H9 (cell line): ENCODE measurements at places on chromosomes 5 and 9. TPM values are rescaled to one million over a fixed set of nuclear protein-coding genes. Genes with fewer than 3 reads are reported as not detected.
A peak's percentile ranks its signal among the peaks of the same experiment; 100 is the strongest.

- DNase-seq = no peak
- H3K4me1 ChIP-seq = no peaks in the 10 kb centered on the region
- H3K4me3 ChIP-seq = no peak overlapping the region
- no peak overlapping the region for H3K27ac ChIP-seq
- no peaks in the 10 kb centered on the region for H3K27me3 ChIP-seq
These were observed 99.9 kb downstream of the KLF4 start for GRCh38 chr9:107389617-107390071.

GRCh38 chr9:83434254-83434653 lies 103.9 kb downstream of the FRMD3 start:
- no peaks in the 10 kb centered on the region for H3K27me3 ChIP-seq
- H3K27ac ChIP-seq = no peak overlapping the region
- peaks cover 3% of the 10 kb centered on the region; the same call in 1 of the 2 replicates for H3K4me1 ChIP-seq
- peaks cover 5% of the 10 kb centered on the region; the same call in 1 of the 2 replicates for H3K36me3 ChIP-seq
- DNase-seq = no peak

- H3K4me1 ChIP-seq = no peaks in the 10 kb centered on the region
- H3K27me3 ChIP-seq = no peaks in the 10 kb centered on the region
- H3K4me3 ChIP-seq = no peak overlapping the region
These were observed 601.3 kb downstream of the NR2F1-AS1 start for GRCh38 chr5:92979716-92980115.

GRCh38 chr5:79720096-79720495 lies 30.5 kb downstream of the CMYA5 start:
- no peak overlapping the region for H3K4me3 ChIP-seq
- no peaks in the 10 kb centered on the region; the same call in 1 of the 3 replicates for H3K36me3 ChIP-seq
- DNase-seq = no peak
- no peaks in the 10 kb centered on the region for H3K4me1 ChIP-seq

GRCh38 chr9:124766815-124767554 lies 4.1 kb downstream of the NR6A1 start:
- no peaks in the 10 kb centered on the region for H3K27me3 ChIP-seq
- H3K27ac ChIP-seq = no peak overlapping the region
- H3K4me3 ChIP-seq = peak overlapping the region; percentile 99
- H3K36me3 ChIP-seq = no peaks in the 10 kb centered on the region
- no peak for DNase-seq

DNA sequence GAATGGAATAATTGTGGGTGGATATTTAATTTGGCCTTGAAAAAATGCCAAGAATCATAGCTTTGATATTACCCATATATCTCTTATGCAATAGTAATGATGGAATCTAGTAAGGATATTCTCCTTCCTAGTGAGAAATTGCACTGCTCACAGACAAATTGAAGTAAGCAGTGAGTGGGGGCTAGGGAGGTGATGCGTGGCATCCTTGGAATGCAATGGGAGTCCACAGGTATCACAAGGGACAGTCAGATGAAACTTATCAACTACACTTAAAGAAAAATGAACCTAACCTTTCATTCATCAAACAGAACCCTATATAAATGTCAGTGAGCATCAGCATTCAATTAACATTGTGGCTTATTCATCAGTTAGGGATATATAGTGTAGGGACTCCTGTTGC lies 57.8 kb downstream of the IZUMO3 start:
- H3K4me1 ChIP-seq = peaks cover 9% of the 10 kb centered on the region
- no peak overlapping the region for H3K4me3 ChIP-seq
- no peaks in the 10 kb centered on the region for H3K27me3 ChIP-seq
- no peak overlapping the region for H3K27ac ChIP-seq
- no peaks in the 10 kb centered on the region for H3K36me3 ChIP-seq

DNA sequence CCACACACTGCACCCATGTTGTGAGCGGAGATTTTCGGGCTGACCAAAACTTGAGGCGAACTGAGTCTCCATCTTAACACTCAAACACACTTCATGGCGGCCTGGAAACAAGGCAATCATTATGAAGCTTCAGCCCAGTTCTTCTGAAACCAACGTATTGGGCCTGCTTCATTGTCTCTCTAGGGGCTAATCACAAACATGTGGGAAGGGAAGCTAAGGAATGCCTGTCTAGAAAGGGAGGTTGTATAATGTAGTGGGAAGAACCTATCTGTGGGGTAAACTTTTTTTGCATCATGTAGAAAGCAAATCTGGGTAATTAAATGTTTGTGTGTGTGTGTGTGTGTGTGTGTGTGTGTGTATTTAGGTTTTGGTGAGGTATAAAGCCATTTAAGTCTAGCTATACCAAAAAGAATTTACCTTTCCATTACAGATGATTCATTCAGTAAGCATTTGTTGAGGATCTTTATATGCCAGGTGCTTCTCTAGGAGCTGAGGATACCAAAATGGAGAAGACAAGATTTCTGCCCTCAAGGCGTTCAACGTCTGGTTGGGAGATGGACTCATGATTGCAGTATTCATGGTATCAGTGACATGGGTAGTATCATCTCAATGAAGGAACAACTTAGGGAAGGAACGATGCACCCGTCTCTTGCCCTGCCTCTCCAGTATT lies 29.4 kb downstream of the SLC1A3 start:
- peaks cover 4% of the 10 kb centered on the region; the same call in 1 of the 2 replicates for H3K4me1 ChIP-seq
- H3K27me3 ChIP-seq = no peaks in the 10 kb centered on the region
- H3K4me3 ChIP-seq = no peak overlapping the region
- peaks cover 21% of the 10 kb centered on the region for H3K36me3 ChIP-seq
- DNase-seq = no peak

The DDX4 gene
- total RNA-seq = not detected in 2 replicates

The ZNF883 gene
- 10.7 and 13.2 TPM in 2 replicates for total RNA-seq

The OTP gene
- total RNA-seq = not detected in 2 replicates

The IRX4 gene
- total RNA-seq = 3.2 and 3.4 TPM in 2 replicates

The LCN12 gene
- 2.1 and 4.5 TPM in 2 replicates for total RNA-seq
